NCI-H2227 treated with DMSO at 0.1 percent for 48 hours (cell line): ENCODE measurements at places on chromosomes 7 and 10.

DNA sequence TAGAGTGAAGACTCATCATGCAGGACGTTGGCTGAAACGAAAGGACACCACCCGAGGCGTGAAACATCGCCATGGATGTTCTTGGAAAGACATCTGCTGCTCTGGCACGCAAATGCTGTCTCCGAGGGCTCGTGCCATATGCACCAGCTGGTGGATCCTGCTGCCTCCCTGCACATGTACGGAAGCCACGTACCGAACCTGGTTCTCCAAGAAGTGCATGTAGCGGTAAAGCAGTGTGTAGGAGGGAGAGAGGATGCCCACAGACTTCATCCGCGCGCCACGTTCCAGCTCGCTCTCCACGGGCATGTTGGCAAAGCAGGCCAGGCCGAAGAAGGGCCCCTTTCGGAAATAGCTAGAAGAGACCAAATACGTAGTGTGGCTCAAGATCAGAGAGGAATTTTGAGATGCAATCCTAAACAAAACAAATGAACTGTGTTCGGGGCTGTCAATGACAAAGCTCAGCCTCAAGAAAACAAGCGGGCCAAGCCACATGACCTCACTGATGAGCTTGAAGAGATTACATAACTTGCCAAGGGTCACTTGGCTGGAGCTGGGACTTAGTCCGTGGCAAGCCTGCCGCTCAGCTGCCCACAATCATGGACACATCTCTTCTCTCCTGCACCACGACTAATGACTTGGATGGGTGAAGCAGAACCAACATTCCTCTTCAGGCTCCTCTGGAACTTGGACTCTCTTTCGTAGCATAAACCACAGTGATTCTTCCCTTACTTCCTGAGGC, 16.5 kb downstream of the DENND11 start:
- DNase-seq = no peak

- no peak for DNase-seq
Observed at GRCh38 chr10:9875353-9875752, 1142.3 kb upstream of the CELF2 start.

- DNase-seq = no peak
Observed at GRCh38 chr10:51144161-51144781, 70.0 kb downstream of the PRKG1 start.

DNA sequence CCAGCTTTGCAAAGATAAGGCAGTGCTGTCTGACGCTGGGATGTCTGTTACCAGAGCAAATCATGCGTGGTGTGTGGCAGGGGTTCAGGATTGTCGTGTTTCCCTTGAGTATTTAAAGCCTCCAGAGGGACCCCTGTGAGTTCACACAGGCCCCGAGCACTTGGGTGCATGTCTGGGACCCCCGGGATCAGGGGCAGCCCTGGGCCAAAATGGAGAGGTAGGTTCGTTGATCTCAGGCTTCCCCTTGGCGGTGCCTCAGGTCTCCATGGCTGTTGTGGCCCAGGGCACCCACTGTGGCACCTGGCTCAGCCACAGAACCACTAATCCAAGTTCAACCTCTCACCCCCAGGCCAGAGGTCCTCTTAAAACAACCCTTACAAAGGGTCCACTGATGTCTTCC, 523.1 kb upstream of the DPP6 start:
- DNase-seq = no peak

DNA sequence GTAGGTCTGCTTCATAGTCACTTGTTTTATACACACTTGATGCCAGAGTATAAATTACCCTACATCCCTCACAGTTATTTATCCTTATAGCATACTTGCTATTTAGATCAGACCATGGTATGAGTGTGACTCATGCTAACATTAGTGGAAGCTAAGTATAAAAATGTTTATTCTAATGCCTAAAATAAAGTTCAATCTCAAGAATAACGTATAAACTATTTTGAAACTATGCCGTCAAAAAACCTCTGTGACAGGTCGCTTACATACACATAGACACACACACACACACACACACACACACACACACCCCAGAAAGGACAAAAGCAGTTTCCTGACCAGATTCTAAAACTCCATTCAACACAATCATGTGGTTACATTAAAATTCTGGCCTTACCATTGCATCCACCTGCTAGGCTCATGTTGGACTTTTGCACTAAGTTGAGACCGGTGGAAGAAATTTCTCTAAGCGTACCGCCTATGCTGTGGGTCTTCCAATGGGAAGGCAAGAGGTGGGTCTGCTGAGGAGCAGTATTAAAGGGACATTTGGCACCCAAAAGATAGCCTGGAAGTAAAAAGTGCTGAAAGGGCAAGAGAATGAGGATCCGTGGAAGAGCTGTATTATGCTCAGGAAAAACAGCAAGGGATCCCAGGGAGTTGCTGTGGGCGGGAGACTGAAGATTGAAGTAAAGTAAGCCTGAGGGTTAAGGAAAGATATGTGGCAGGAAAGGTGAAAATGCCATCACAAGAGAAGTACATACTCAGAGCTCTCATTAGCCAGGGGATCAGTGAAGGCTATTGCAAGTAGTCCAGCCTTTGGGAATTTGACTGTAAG, 5.0 kb downstream of the FOXP2 start:
- DNase-seq = no peak

GRCh38 chr7:55024776-55025175, 6.0 kb downstream of the EGFR start:
- DNase-seq = no peak

DNA sequence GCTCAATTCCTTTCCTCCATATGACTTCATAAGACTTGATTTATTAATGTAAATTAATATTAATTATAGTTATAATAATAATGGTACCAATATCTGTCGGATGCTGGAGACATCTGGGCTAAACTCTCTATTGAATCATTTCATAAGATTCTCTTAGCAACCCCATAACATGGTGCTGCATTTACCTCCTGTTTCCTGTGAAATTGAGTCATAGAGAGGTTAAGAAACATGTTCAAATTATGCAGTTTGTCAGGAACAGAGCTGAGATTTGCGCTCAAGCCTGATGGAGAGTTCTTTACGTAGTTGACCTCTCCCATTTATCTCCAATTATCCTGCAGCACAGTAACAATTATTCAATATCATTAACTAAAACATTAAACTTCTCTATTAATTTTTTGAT, 621.8 kb upstream of the FZD8 start:
- no peak for DNase-seq

- no peak for DNase-seq
Observed at GRCh38 chr7:89837515-89837914, 316.8 kb upstream of the STEAP1 start.

DNA sequence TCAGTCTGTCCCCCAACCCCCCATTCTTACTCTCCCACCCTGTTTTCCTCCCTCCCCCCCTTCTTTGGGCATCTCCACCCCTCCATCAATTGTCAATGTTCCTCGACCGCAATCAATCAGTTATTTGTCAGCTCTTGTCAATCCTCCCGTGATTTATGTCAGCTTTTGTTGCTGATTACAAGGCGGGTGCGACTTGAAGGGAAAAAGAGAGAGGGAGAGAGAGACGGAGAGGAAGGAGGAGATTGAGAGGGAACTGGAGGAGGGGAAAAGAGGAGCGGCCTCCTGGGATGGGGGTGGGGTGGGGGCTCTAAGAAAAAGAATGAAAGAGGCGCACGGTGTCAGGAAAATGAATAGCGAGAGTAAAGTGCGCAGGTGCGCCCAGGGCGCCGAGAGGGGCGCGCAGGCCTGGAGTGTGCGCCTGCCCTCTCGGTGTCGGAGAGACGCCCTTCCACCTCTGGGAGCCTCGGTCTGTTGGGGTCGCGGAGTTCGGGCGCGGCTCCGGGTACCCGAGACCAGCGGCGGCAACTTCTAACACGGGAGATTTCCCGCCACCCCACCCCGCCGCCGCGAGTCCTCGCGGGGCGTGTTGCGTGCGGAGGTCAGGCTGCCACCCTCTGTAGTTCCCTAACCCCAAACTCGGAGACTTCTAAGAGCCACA, 1.1 kb upstream of the ZNF503 start:
- DNase-seq = peak; percentile 89

GRCh38 chr7:46955531-46955930, 626.4 kb downstream of the TNS3 start:
- no peak for DNase-seq

DNA sequence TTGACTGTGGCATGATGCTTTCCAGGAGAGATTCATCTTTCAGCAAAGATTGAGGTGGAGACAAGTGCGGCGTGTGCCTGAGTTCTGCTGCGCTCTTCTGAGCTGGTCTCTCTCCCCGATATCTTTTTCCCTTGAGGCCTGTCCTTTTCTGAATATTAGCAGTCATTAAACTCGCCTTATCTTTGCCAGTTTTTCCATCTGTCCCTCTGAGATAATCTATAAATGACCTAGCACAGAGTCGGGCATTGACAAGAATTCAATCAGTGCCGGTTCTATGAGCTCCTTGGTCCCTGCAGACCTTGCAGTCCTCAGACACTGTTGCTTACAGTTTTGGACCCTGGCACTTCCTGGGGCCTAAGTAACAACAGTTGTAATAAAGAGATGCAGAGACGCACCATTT, 89.7 kb upstream of the IKZF1 start:
- DNase-seq = no peak

GRCh38 chr7:32887395-32887794, 4.2 kb downstream of the KBTBD2 start:
- DNase-seq = peak; percentile 65

DNA sequence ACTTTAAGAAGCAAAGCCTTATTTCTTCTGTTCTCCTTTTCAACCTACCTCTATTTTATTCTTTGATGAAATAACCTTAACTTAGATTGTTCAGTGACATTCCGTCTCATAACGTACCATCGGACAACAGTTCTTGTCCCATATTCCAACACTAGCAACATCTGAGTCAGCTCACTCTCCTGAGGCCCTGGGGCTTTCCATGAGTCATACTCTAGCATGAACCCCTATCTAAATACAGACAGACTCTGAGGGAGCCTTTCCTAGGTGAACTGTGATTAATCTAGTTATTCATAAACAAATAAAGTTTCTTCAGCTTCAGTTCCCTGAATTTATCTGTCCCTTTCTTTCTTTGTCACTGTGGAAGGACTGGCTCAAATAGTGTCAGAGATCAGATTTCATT, 168.7 kb upstream of the LYZL1 start:
- no peak for DNase-seq

DNA sequence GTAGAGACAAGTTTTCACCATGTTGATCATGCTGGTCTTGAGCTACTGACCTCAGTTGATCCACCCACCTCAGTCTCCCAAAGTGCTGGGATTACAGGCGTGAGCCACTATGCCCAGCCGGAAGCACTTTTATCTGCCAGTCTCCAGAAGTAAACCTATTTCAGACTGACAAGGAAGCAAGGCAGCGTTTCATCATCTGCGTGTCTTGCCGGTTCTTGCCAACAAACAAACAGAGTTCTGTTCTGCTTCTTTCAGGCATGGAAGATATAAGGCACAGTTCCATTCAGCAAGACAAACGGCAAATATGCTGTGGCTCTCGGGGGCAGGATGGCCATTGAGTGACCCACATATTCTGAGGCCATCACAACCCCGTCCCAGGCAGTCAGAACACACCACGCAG, 15.5 kb upstream of the LARP4B start:
- no peak for DNase-seq

DNA sequence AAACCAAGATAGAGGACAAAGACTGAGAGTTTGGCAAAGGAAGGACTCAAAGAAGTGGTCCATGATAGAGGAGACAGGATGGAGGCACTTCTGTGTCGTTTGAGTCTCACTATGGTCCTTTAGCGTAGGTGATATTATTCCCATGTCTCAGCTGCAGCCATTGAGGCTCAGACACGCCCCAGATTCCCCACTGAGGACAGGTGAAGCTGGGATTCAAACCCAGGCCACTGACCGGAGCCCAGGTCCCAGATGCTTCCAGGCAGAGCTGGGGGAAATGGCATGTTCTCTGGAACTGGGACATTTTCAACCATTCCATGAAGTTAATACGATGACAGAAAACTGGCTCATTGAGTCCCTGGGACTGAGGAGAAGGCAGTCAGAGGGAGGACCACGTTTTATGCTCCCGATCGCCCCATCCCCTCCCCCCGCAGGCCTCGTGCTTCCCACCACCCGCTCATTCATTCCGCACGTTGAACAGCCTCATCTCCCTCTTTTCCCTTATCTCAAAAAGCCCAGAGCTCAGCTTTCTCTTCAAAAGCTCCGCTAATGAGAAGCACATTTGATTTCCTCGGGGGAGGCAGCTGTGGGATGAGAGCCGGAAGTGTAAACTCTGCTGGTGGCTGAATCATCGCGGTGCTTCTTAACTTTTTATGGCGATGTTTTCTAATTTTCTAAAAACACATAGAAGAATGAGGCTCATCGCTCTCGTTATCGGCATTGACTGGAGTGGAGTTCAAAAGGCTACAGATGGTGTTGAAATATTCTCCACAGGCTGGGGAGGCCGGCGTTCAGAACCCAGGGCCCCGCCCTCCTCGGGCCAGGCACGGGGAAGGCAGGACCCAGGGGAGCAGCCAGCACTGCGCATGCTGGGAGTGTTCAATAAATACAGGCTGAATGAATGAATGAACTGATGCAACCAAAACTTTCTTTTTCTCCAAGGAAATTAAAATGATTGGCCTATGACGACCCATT, 64.0 kb downstream of the OAT start:
- no peak for DNase-seq

DNA sequence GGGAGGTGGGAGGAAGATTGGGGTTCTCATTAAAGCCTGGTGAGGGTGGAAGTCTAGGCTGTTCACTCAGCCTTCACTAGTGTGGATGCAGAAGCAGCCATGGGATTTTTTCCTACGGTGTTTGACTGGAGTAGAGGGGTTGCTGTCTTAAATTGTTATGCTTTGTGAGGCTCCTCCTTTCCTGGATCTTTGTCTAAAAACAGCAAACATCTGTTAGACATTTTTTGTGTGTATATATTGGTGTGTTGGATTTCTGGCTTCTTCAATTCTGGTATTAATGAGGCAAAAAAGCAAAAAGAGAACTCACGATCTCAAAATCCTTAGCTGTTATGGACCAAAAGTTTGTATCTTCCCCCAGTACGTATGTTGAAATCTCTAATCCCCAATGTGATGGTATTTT, 28.2 kb downstream of the MEOX2 start:
- no peak for DNase-seq

- no peak for DNase-seq
Observed at GRCh38 chr7:37694208-37695094, 10.9 kb downstream of the GPR141 start.

GRCh38 chr7:150738591-150739001, 1.4 kb downstream of the GIMAP5 start:
- no peak for DNase-seq

DNA sequence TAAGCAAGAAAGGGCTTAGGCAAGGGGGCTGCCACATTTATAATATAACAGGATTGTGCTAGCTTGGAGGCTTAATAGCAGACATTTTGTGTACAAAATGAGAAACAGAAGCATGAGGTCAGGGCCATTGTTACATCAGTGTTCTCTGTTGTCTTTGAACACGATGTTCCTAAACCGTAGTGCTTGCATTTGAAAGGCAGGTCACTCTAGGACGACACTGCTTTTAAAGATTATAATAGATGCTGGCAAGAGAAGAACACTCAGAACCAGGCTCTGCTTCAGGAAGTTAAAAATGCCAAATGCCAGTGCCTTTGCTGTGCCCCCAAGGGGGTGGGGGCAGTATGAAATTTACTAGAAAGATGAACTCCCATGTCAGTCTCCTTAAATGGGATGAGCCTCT, 91.1 kb downstream of the SORCS3 start:
- DNase-seq = no peak
